SK-MEL-5 (cell line): ENCODE measurements at places on chromosomes 4 and X. TPM values are rescaled to one million over a fixed set of nuclear protein-coding genes. Genes with fewer than 3 reads are reported as not detected.

GRCh38 chr4:20356565-20356964 lies 104.9 kb downstream of the SLIT2 start:
- DNase-seq, result no peak

- DNase-seq, result no peak
Observed at GRCh38 chrX:7263330-7263729, 115.4 kb upstream of the PUDP start.

Gene CPZ
- total RNA-seq, result not detected in 2 replicates

- DNase-seq, result no peak
Observed at GRCh38 chr4:26028793-26029567, 115.0 kb downstream of the SMIM20 start.

Gene SYP
- 72.1 and 73.0 TPM in 2 replicates for total RNA-seq

GRCh38 chr4:182745237-182745636 lies 171.9 kb downstream of the DCTD start:
- DNase-seq, result no peak

DNA sequence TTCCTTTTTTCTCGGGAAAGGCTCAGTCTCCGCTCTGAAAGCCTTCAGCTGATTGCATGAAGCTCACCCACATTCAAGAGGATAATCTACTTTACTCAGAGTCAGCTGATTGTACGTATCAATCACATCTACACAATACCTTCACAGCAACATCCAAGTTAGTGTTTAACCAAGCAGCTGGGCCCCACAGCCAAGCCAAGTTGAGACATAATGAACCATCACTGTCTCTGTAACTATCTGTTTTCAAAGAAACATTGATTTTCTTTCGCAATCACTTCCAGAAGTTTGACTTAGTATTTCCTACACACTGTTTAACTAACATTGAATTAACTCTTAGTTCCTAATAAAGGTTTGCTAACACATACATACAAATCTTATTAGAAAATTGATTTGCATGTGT lies 40.3 kb downstream of the RWDD4 start:
- DNase-seq, result peak; percentile 83

Gene DGKK
- total RNA-seq, result 0.03 TPM in 1 of 2 replicates, not detected in the other

DNA sequence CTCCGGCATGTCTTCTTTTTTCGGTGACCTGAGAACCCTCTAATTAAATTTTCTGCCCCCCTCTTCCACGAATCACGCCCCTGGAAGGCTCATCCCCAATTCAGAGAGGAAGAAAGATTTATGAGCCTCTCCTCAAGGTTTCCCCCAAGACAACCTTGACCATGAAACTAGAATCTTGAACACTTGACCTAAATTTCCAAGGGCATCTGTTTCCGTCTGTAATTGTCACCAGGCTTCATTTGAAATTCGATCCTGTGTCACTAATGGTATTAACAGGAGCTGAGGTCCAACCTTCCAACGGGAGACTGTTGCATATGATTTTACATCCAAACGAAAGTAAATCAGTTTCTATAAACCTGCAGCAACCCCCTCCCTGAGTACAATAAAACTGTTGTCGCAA lies 139.9 kb upstream of the ZIC3 start:
- no peak for DNase-seq

Gene TRIM60
- not detected in 2 replicates for total RNA-seq

- no peak for DNase-seq
Observed at GRCh38 chr4:141637565-141637964, 1.2 kb downstream of the IL15 start.

DNA sequence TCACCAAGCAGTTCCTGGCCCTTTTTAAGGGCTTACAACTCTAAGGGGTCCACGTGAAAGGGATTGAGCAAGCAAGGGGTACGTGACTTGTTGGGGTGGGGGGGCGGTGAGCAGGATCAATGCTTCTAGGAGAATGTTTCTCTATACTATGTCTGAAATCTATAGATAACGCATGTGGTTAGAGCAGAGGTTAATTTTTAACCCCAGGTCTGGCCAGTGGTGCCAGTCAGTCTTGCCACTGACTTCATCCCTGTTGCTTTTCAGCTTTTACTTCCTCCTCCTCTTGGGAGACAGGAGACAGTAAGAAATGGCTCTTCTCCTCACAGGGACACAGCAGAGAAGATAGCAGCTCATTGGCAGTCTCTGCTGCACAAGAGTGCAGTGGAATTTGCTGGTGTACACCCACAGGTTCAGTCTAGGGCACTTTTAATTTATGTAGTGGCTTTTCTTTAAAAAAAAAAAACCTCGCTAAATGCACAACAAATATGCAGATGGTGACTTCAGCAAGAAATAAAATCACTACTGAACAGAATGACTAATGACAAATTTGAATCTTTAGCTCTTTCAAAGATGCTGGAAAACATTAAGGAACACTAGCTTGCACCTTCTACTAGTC lies 190.5 kb downstream of the CCNG2 start:
- no peak for DNase-seq

DNA sequence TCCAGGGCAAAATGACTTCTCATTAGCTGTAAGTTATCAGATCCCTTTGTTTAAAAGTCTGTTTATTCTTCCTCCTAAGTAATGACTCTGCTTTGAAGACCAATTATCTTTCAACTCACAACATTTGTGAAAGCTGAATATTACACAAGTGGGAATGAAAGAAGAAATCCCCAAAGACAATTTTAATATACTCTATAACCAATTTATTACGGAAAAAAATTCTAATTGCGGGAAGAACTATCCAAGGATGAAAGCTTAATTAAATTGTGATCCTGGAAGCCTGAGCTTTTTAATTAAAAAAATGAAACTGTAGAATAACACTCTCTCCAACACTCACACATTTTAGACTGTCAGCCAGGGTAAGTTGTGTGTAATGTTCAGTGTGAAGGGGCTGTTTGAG lies 15.6 kb upstream of the SHISA3 start:
- DNase-seq, result no peak

DNA sequence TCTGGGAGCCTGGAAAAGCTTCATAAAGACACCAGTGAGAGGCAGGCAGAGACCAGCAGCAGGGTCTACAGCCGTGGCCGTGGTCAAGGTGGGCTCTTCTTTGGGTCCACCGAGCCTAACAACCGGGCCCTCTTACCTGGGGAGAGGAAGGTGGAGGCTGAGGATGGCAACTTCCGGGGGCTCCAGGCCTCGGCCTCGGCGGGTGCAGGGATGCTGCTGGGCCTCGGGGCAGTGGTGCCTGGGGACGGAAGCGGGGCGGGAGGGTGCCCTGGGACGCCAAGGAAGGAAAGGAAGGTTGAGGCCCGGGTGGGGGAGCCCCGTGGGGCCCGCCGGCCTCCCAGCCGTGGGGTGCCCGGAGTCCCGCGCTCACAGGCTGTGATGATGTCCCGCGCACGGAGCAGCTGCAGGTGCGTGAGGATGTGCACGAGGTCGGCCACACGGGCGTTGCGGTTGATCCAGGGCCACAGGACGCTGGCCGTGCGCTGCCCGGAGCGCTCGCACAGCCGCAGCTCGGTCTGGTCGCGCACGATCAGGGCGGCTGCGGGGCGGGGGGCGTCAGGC lies 561 bp downstream of the IRAK1 start:
- DNase-seq, result no peak

Gene IL1RAPL1
- total RNA-seq, result 0.32 and 0.53 TPM in 2 replicates

Gene XK
- total RNA-seq, result 0.08 and 0.26 TPM in 2 replicates

DNA sequence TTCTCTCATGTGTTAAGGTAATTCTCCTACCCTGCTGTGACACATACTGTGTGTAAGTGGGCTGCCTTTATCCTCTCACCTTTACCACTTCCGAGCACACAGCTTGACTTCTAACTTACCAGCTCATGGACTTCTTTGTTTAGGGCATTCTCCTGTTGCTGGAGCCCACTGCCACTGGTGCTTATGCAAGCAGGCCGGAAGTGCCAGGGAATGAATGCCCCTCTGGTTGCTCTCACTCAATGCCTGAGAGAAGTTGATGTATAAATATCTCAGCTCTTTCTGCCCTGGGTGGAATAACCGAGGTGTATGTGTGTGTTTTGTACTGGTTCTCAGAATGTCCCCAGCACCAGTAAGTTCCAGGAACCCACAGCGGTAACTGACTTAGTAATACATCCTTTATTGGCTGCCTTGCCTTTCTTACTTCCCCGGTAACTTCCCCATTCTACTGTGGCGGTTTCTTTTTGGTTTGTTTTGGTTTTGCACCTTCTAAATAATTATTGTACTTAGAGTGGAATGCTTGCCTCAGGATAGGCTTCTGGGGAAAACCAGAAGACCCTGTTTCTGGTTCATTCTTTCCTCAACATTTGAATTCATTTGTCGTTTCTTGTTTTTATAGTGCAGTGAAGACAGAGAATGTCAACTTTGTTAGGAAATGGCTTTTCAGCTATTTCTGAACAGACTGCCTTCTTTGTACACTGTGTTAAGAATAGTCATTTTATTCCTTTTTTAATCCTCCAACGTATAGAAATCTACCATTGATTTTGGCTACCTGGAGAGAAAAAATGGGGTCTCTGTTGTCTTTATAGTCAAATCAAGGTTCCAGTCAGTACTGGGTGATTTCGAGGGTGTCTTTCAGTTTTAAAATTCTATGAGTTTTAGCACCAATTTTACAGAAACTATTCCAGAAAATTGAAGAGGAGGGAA lies 45.4 kb downstream of the CXorf58 start:
- DNase-seq, result peak; percentile 63

Gene TXLNG
- total RNA-seq, result 14.7 and 15.3 TPM in 2 replicates

DNA sequence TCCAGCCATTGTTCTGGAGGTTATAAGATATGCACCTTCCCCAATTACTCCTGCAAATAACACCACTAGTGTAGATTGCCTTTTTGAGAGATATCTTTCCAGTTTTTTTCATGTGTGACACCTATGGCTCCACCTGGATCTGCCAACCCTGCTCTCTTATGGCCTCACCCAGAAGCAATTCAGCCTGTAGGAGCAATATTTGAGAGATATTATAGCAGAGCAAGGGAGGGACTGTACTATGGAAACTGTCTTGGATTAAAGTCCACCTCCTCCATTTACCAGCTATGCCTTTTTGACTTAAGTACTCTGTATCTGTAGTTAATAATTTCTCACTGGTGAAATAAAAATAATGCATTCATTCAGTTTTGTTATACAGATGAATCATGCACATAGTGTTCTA lies 803.5 kb downstream of the NLGN4X start:
- DNase-seq, result no peak

Gene CSAG3
- total RNA-seq, result 7.6 and 8.9 TPM in 2 replicates

Gene SCD5
- 21.6 and 24.2 TPM in 2 replicates for total RNA-seq

DNA sequence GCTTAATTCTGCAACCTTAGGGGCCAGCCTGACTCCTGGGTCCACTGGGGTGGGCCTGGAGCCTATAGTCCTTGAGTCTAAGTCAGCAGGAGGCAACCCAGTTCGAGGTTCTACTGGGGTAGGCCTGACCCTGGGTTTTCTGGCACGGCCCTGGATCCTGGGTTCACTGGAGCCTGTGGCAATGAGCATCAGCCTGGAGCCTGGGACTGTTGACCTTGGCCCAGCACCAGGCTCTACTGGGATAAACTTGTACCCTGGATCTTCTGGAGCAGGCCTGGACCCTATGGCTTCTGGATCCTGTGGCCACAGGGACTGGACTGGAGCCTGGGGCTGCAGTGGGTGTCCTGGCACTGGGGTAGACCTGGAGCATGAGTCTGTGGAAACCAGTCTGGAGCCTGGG lies 874.3 kb upstream of the INTU start:
- DNase-seq, result no peak

Gene LIN54
- total RNA-seq, result 21.2 and 21.4 TPM in 2 replicates

DNA sequence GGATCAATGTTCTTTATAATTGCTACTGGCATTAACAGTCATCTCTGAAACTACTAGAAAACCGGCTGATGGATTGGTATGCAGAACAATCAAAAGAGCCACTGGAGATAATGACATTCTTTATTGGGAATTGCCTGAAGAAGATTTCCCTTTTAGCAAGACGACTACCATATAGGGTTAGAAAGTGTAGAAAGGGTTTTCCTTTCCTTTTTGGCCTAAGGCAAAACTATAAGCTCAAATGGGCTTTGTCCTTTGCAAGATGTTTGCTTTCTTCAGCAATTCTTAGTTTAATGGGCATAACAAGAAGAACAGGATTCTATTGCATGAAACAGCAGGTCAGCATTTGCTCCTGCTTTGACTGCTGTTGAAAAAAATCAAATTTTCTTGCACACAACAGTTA lies 214.2 kb upstream of the PCDH10 start:
- DNase-seq, result peak; percentile 37

DNA sequence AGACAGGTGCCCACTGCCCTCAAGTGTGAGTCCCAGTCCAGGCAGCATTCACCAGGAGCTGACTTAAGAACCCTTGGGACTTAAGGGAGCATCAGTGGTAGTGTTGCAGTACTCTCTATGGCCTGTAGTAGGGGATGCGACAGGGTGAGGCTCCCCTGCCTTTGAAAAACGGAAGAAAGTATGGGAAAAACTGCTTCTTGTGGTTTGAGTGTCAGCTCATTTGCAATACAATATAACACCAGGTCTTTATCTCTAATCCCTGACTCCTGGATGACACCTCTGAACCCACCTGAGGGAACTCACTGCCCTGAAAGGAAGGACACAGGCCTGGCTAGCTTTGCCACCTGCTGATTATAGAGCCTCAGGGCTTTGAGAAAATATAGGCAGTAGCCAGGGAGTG lies 176.0 kb downstream of the SMARCA1 start:
- DNase-seq, result peak; percentile 7

Gene REST
- 22.3 and 28.0 TPM in 2 replicates for total RNA-seq

DNA sequence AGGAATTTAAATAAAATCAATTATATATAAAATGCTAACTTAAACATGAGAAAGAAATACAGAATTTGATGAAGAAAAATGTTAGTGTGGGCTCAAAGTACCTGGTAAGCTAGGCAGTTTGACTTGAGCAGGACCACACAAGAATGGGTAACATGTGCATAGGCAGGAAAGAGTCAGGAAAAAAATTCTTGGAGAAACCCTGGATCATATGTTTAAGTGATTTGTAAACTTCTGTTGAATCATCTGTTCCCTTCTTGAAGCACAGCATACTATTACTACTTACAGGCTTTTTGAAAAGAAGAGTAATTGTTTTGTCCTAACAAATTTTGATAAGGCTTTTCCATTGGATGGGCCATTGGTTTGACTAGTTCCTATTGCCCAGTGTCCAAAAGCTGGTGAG lies 37.5 kb upstream of the FHDC1 start:
- DNase-seq, result no peak

DNA sequence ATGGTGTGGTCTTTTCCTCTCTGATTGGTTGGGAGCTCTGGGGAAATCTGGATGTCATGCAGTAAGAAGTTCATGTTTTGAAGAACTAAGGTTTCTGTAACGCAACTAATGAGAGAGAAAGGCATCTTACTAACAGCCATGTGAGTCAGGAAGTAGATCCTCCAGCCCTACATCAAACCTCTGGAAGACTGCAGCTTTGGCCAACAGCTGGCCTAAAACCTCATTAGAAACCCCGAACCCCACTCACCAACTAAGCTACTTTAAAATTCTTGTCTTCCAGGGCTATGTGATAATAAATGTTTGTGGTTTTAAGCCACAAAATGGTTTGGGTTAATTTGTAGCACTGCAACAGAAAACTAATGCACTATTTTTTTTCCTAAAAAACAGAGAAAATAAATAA lies 549.0 kb upstream of the GRID2 start:
- DNase-seq, result no peak

GRCh38 chrX:47619486-47620302 lies at the start of gene SYN1:
TSS of gene SYN1 (minus strand) at chrX:47619857. CDS start at chrX:47619728, 129 bp downstream.
- peak; percentile 68 for DNase-seq

GRCh38 chr4:125388613-125389012 lies 73.9 kb downstream of the FAT4 start:
- DNase-seq, result no peak
